ENCODE measurements at places on chromosomes 16 and 17. TPM values are rescaled to one million over a fixed set of nuclear protein-coding genes. Genes with fewer than 3 reads are reported as not detected.

LPO gene
- not detected for total RNA-seq

TMEM238L gene
- total RNA-seq, result not detected

KCNJ2 gene
- total RNA-seq, result 6.6 TPM

PDE6G gene
- total RNA-seq, result not detected

FOXC2 gene
- 1.2 TPM for total RNA-seq

RNPS1 gene
- 50.1 TPM for total RNA-seq

CCDC40 gene
- 2.0 TPM for total RNA-seq

CD300A gene
- not detected for total RNA-seq

All from uterine smooth muscle cell (primary cell).